SK-N-SH treated with all-trans-retinoic acid at 6 μM for 48 hours (cell line): ENCODE measurements at places on chromosomes 1 and 21.

DNA sequence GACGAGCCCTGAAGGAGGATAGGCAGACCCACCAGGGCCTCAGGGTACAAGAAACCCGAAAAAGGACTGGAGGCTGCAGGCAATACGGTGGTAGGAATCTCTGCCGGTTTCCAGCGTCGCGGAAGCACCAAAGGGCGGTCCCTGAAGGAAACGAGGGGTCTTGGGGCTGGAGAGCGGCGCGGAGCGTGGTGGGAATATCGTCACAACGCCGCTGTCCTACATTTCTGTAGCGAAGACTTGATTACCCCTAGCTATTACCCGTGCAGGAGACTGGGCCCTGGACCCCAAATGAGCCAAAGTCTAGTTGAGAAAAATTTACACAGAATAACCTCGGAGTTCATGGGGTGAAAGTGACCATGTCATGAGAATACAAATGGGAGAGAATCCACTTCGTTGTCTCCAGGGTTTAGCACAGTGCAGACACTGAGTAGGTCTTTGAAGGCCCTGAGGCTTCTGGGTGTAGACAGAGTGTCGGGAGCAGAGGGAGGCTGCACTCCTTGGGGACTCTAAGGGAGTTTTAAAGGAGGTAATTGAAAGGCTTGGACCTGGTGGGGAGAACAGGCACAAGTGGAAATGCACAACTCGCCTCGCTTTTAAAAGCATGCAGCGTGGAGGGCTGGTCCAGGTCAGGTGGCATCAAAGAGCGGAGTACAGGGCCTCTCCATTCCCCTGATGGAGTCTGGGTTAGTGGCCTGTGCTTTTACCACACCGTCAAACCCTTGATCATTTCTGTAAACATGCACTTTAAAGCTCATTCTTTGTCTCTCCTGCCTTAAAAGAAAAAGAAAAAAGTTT, 1.5 kb downstream of the ATP1A1 start:
- no peak for ATAC-seq

DNA sequence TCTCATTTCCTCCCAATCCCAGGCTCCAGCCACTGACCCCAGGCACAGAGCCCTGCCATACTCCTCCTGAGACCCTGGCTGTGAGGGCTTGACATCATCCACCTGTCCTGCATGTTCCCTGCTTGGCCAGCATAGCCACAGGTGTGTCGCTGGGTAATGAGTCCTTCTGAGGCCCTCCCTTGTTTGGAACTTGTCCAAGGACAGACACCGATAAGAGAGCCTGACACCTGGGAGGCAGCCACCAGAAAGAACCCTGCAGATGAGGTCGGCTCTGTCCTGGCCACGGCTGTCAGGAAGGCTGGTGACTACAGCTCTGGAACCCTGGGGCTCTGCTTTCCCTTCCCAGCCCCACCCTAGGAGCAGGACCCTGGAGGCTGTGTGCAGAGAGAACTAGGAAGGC, 34.6 kb downstream of the TMEM63A start:
- ATAC-seq, result no peak

DNA sequence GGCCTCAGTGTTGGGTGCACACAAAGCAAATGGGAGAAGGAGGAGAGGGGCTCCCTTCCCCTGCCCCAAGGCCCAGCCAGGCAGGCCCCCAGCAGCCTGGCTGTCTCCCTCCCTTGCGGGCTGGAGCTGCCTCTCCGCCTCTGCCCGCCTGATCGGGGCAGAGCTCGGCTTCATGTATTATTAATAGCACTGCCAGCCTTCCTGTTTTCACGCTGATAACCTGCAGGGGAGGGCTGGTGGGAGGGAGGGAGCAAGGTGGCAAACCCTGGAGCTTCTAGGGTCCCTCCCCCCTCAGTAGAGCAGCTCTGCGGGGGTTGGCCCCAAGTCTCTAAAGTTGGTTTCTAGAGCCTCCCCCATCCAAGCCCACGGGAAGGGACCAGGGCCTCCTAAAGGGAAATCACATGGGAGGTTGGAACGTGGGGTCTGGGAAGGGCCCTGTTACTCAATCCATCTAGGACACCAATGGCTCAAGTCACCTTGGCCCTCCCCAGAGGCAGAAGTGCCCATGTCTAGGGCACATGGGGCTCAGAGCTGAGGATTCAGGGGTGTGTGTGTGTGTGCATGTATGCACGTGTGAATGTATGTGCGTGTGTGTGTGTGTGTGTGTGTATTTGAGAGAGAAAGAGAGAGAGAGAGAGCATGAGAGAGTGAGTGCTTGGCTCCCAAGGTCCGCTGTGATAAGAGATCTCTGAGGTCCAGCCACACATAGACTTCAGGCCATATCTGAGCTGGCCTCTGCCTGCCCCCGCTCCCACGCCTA, 21.8 kb upstream of the POU3F1 start:
- ATAC-seq, result no peak

GRCh38 chr21:45104560-45104959, 30.2 kb downstream of the ADARB1 start:
- ATAC-seq, result peak; percentile 68

DNA sequence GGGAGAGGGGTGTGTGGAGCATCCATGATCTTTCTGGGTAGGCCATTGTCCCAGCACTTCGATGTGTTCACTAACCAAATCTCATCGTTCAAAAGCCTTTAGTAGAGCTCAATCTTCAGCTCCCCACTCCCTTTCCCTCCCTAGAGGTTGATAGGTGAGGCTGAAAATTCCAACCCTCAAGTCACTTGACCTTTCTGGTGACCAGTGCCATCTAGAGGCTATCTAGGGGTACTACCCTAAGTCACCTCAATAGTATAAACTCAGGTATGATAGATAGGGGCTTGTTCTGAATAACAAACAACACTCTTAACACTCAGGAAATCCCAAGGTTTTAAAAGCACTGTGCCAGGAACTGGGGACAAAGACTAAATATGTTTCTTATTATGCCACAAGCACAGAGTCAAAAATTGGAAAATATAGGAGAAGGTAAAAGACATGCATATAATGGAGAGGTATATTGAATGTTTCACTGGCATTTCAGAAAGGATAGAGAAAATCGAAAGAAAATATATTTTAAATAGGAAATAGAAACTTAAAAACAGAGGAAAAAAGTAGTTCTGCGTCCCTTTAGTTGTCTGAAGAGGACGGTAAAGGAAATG, 42.9 kb upstream of the CD53 start:
- peak; percentile 70 for ATAC-seq

DNA sequence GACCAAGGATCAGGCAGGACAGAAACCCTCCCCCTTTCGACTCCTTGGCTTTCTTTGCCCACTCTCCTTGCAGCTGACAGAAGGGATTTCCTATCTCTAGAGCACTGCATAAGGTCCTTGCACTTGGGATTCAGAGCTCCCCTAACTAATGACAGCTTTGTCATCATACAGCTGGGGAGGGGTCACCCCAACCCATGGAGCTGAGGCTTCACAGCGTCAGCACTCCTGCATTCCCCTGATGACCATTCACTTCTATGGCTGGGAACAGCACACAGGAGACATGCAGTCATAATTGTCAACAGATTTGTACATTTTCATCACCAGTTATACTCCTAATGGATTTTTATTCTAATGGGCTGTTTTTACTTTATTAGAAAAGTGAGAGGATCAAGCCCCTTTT, 161.7 kb upstream of the C1orf87 start:
- no peak for ATAC-seq

GRCh38 chr1:35454616-35455015, 102.6 kb downstream of the KIAA0319L start:
- no peak for ATAC-seq

DNA sequence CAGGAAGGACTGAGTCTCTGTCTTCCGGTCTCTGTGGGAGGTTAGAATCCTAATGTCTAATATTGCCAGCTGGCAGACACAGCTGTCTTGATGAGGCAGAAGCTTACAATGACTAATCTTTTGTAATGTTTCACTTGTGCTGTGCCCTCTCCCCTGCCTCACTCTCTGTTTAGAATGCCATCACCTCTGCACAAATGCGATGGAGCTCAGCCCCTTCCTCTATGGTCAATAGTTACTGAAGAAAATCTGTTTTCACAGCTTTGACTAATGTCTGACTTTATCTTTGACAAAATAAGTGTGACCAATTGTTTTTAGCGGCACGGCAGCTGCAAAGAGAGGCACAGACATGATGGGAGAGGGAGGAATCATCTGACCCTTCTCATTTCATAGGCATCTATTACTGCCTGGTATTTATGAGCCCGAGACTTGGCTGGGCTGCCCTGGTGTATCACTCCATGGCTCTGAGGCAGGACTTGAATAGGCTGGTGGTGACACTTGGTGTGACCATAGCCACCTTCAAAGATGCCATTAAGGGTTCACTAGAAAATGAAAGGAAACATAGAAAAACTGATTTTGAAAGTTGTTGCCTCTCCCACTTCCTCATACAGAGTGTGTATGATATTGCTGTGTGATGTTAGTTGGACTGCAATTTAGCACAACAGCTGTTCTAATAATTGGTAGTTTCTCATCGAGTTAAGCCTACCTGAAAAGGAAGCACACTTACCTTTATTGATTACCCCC, 163.2 kb upstream of the NBPF11 start:
- ATAC-seq, result no peak

DNA sequence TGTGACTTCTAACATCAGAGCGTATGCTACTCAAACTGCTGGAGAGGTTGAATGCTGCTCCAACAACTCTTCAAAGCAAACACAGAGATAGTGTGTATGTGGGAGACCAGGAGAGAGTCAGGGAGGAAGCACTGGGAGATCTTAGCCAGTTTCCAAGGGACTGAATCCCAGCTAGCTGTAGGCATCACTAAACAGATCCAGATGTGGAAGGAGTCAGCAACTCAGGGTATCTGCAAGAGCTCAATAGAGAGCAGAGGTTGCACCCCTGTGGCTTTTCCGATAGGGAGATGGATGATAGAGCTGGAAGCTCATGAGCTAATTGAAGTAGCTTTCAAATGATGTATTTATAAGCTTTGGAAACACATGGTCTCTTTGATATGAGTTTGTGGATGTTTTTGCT, 168.9 kb upstream of the HOOK1 start:
- ATAC-seq, result peak; percentile 97

GRCh38 chr21:33110340-33110715, 40.4 kb downstream of the OLIG1 start:
- ATAC-seq, result no peak

DNA sequence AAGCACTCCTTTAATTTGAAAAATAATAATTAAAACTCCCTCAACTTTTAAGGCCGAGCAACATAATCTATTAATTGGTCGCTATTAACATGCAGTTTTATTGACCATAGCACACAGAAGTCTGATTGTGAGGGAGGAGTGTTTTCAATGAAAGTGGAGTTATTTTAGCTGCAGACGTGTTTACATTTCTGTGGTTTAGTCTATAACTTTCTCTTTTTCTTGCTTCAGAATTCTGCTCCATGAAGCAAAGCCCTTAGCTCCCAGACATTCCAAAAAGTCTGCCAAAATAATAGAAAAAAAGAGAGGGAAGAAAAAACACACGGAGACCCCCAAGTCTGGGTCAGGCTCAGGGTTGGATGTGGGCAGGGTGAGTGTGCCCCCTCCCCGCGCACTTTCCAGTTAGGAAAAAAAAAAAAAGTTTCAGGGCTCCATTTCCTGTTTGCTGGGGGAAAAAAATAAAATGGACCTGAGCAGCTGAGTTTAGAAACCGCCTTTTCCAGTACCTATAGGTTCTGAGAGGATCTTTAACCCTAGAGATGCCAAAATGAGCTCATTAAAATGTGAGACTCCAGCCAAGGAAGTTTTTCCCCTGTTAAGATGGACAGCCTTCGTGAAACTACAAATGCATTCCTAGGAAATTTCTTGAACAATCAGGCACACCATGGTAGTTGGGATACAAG, 143.7 kb upstream of the ETS2 start:
- no peak for ATAC-seq

DNA sequence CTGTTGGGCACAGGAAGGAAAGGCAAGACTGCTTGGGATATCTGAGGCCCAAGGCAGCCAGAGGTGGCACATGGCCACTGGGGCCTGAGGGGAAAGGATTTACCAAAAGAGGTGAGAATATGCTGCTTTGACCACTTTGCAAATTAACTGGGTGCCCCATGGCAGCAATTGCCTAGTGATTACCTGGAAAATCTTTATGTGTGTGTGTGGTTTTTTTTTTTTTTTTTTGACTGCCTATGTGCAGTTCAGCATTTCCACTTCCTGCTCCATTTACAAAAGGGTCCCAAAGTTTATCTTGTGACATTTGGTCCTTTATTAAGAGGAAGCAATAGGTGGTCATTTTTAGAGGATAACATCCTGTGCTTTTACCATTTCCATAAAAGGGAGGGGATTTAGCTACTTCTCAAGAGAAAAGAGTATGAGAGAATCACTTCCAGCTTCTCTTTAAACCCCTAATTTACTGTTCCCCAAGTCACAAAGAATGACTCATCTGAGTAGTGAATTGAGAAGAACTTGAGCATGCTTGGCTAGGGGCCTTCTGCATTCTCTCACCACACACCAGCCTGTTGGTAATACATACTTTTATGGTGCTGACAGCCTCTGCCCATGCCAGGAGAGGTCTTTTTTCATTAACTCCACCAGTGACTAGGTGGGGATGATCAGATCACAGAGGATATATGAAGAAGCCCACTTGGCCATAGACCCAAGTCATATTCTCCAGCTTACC, 52.1 kb downstream of the SYDE2 start:
- ATAC-seq, result no peak

DNA sequence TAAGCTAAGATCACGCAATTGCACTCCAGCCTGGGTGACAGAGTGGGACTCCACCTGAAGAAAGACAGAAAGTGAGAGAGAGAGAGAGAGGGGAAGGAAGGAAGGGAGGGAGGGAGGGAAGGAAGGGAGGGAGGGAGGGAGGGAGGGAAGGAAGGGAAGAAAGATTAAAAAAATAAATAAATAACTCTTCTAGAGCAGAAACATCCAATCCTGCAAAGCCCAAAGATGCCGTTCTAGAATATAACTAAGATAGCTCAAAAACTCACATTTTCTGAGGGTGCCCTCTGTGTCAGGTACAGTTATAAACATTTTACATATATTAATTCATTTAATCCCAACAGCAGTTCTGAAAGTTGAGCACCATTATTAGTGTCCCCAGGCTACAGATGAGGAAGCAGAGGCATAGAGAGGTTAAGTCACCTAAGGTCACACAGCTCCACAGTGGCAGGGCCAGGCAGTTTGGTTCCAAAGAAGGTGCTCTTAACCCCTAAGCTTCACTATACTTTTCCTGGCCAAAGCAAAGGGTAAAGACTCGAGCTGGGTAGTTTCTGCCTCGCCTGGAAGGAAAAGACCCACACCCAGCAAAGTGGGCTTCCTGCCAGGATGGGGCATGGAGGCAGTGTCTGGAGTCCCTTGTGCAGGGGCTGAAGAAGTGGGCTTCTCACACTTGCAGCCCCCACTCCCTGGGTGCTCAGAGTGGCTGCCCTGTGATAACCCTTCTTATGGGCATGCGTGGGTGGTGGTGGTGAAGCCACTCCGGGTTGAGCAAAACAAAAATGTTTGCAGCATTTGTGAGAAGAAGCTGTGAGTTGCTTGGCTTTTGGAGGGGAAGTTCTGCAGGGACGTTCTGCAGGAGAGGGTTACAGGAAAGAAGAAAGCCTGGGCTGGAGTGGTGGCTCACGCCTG, 7.9 kb upstream of the PIK3CD start:
- ATAC-seq, result no peak

GRCh38 chr1:108645564-108646184, 15.2 kb downstream of the HENMT1 start:
- ATAC-seq, result no peak
